ENCODE measurements at places on chromosomes 5 and 9.

- DNase-seq, result no peak
Observed at GRCh38 chr9:27634879-27635278, 61.6 kb upstream of the C9orf72 start.

GRCh38 chr5:370311-370958, 48.9 kb downstream of the AHRR start:
- peak; percentile 5 for DNase-seq

GRCh38 chr5:137954131-137954879, 65.0 kb downstream of the PKD2L2 start:
- DNase-seq, result no peak

DNA sequence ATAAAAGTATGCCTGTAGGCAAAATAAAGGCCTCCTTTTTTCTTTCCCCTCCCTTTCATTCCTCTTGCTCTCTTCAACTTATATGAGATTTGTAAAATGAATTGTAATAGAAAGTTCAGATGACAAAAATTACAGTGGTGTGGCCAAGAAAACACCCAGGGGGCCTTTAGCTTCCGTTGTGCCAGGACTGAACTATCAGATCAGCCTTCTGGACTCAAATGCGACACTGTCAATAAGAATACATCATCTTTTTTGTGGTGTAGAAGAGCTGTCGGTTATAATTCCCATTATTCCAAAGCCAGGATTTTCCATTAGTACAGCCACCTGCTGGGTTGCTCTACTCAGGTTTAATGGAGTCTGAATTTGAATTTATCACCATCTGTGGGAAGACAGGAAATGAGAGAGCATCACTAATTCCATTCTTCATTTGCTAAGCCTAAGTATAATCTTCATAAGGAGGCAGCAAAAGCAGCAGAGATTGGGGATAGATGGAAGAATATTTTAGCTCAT, 443.4 kb downstream of the ANXA1 start:
- DNase-seq, result no peak

GRCh38 chr5:148443998-148444397, 60.2 kb downstream of the FBXO38 start:
- peak; percentile 70 for DNase-seq

DNA sequence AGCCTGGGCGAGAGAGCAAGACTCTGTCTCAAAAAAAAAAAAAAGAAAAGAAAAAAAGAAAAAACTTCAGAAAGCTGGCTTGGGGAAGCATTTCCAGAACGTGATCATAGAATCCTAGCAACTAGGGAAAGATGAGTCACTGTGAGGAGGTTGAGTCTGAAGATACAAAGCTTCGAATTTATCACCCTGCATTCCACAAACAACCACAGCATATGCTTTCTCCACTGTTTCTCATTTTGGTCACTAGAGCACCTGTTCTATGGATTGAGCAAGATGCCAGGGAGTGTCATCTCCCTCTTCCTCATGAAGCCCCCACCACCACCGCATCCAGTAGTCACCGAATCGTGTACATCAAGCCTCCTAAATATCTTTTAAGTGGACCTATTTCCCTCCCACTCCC, 37.9 kb downstream of the SEMA5A start:
- DNase-seq, result no peak

DNA sequence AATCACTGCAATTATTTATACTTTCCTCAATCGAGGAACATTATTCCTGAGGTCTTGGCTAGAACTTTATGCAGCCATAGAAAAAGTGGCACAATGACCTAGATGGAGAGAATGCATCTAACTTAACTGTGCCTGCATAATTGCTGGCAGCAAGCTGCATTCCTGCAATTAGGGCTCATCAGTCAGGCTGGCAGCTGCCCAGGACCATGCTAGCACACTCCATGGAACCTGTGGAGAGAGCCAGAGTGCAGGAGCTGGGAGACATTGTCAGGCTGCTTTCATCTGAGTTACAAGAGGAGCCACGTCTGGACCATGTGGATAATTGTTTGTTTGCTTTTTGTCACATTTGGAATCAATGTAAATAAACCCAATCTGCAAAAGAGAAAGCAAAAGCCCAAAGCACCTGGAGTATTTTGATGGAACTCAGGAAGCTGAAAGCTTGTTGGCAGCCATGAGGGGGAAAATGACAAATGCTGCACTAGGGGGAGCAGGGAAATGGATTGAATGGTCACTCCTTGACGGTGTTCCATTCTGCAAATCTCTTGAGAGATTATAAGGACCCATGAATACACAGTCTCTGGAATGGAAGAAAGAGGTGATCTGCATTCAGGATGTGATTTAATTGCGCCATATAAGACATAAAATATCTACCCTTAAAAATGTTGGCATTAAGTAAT, 839.9 kb downstream of the MAT2B start:
- DNase-seq, result no peak

DNA sequence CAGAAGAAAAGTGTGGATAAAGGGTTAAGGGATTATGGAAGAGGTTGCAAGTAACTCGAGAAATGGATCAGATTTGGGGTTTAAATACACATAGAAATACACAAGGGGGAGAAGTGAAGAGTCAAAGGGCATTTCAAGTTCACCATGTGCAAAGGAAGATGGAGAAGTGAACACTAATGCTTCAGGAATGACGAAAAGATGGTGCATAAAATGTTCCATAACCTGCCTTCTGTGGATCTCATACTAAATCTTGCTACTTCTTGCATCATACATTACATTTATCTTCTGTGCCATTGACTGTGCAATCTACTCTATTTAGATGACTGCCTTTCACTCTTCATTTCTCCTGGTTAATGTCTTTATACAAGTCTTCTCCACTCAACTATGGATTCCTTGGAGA, 5.7 kb upstream of the SMC2 start:
- no peak for DNase-seq

GRCh38 chr9:136389396-136389795, 10.6 kb downstream of the SNAPC4 start:
- DNase-seq, result no peak

DNA sequence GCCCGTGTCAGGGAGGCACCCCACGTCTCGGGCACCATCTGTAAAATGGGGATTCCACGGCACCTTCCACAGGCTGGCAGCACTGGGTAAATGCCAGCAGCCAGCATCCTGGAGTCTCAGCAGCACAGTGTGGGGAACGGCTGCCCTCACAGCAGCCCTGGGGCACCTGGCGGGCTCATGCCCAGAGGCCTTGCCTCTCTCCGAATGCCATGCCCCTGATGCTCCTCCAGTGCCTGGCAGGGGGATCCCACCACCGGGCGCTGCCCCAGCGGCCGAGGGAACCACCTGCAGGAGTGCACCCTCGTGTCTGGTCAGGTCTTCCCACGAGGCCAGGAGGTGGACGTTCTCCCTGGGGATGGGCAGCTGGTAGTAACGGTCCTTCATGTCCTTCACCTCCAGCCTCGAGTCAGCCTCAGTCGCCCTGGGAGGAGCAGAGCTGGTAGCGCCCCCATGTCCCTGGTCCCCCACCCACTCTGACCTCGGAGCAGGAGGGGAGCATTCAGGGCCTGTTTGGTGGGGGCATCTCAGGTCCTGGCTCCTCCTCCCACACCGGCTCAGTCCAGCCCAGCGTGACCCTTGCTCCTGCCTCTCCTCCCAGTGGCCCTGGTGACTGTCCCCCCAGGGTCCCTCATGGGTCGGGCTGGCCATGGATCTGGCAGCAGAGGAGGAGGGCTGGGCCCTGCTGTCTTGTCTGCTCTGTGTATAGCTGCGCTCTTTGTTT, 49.9 kb upstream of the NRARP start:
- DNase-seq, result no peak

- peak; percentile 85 for DNase-seq
Observed at GRCh38 chr5:134184155-134185135, 7.7 kb upstream of the SKP1 start.

DNA sequence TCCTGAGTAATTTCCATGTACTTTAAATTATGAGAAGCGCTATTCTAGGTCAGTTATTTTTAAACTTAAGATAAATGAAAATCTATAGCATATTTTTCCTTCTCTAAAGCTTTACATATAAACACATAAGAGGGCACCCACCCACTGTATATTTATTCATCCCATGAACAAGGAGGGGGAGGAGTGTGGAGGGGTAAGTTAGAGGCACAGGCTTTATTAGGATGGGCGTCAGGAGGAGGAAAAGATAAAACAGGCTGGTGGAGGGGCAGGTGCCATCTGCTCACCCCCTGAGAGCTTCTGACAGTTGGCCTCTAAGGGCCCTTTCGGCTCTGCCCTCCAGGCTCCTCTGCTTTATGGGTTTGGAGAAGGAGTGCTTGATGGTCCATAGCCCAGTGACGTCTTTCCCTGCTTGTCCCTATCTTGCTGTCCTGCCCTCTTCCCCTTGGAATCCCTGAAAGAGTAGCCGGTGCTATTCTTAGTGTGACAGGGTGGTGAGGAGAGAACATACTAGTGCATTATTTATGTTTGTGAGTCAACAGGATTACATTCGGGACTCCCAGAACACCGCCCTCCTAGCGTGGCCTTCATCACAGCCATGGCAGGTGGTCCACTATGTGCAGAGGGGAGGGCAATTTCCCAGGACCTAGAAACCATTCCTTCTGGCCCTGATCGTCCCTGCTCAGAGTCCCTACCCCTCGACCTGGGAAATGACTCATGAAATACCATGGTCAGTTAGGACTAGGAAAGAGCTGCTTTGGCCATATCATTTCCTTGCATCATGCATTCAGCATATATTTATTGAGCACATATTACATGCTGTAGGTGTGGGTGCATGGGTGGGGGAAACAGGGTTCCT, 7.9 kb upstream of the SYNPO start:
- no peak for DNase-seq

- no peak for DNase-seq
Observed at GRCh38 chr9:660227-660626, 181.3 kb upstream of the DMRT1 start.

GRCh38 chr5:149254506-149254905, 17.2 kb upstream of the AFAP1L1 start:
- no peak for DNase-seq

DNA sequence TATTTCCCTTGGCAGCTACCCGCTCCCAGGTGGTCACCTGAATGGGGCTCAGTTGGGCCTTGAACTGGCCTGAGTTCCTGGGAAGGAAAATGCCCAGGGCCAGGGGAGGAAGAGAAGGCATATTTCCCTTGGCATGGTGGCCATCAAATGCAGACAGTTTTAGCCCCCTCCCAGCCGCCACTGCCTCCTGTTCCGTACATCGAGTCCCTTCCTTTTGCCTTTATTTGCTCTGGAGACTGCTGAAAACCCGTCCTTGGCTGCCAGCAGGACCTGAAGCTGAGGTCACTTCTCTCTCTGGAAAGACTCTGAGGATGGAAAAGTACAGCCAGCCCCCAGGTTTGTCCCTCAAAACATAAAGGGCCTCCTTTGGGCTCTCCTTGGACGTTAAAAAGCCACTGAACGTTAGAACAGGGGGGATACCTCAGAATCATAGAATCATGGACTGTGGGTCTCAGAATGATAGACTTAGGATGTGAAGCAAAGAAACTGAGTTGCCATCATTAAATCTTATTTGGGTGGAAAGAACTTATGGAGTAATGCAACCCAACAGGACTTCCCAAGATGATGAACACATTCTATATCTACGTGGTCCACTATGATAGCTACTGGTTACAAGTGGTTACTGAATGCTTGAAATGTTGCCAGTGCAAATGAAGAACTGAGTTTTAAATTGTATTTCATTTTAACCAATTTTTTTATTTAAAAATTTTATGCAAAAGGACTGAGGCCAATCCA, 7.1 kb downstream of the SPARC start:
- no peak for DNase-seq

DNA sequence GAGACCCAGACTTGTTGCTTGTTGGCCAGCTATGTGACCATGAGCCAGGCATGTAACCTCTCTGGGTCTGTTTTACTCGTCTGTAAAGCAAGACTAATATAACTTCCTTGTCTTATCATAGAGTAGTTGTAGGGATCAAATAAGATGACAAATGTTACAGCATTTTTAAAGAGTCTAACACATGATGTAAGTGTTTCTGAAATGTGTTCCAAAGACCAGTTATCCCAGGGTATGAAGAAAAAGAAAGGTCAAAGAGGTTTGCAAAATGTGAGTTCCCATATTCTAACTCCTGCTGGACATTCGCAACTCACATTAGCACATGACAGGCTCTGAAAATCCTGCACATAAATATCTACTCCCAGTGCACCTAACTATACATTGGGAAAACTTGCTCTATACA, 28.5 kb upstream of the MATR3 start:
- DNase-seq, result no peak

GRCh38 chr9:98964911-98965336, 21.2 kb downstream of the COL15A1 start:
- DNase-seq, result no peak

- DNase-seq, result no peak
Observed at GRCh38 chr5:639253-639530, 27.1 kb downstream of the CEP72 start.

DNA sequence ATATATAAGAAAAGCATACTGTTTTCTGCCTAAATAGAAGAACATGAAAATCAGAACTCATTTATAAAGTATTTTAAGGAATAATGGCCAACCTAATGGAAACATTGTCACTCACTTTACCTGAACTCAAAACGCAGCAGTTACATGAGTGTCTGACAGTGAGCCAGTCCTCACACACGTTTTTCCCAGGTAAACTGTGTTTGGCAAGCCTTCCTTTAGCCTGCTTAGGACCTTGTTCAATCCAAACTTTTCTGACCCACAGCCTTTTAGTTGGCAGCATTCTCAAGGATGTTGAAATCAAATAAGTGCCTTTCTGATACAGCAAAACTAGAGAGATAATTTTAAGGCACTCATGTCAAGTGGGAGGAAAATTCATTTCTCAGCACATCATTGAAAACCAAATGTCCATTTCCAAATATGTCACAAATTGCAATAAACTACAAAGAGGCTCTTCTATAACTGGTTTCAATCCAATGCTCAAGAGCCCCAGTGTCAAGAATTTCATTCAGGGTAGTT, 83.5 kb upstream of the SPDL1 start:
- DNase-seq, result no peak

- no peak for DNase-seq
Observed at GRCh38 chr9:34575862-34576596, 13.5 kb downstream of the CNTFR start.

DNA sequence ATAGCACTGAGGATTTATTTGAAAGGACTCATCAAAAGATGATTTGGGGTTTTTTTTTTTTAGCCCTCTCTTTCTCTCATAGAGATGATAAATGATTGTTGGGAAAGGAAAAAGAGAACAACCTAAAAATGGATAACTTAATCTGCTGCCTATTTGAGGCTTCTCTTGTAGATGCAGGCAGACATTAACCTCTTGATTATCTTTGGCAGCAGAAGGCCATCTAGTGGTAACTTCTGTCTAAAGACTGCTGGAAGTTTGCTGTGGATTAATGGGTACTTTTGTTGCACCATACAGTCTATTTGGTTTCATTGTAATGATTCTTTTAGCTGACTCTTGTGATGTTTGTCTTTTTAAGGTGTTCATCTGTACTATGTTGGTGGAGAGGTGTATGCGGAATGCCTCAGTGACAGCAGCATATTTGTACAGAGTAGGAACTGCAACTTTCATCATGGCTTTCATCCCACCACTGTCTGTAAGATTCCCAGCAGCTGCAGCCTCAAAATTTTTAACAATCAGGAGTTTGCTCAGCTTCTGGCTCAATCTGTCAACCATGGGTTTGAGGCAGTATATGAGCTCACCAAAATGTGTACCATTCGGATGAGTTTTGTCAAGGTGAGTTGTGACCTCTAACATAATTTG, 18.8 kb downstream of the SMIM32 start:
- no peak for DNase-seq

Measured in activated CD4-positive, alpha-beta T cell treated with anti-CD3 and anti-CD28 coated beads, Interleukin-2, amount 10 ng/mL, durations not matched to agents 7 days and 5 days (primary cell).